ENCODE measurements at places on chromosomes 6 and 20.

DNA sequence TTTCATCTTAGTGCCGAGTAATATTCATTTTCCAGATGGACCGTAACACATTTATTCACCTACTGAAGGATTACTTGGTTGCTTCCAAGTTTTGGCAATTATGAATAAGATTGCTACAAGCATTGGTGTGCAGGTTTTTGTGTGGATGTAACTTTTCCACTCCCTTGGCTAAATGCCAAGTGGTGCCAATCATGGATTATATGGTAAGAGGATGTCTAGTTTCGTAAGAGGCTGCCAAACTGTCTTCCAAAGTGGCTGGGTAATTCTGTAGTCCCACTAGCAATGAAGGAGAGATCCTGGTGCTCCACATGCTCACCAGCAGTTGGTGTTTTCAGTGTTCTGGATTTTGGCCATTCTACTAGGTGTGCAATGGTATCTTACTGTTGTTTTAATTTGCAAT lies 117.1 kb downstream of the IRF4 start:
- no peak for DNase-seq

DNA sequence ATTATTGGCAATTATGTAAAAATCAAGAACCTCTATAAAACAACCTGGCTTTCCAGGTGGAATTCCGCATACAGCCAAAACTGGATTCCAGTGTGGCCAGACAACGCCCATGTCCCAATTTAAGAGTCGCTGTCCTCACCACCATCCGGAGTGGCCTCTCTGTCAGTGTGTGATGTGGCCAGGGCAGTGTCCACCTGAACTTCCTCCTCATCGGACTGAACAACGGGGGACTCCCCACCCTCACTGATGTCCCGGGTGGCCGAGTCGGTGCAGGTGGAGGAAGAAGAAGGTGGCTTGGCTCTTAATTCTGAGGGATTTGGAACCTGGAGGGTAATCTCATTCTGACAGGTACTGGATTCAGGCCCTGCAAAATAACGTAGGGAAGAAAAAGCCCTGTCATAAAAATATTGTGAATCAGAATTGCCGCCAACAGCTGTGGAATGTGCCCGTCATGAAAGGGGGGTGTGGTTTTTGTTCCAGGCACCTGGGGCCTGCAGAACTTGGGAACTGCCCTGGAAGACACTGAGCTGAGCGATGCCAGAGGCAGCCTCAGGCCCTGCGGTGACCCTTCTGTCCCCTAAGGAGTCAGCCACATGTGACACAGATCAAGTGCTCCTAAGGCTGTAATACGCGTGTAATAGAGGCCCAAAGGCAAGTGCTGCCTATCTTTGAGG lies 139.8 kb downstream of the DTNBP1 start:
- DNase-seq = no peak

DNA sequence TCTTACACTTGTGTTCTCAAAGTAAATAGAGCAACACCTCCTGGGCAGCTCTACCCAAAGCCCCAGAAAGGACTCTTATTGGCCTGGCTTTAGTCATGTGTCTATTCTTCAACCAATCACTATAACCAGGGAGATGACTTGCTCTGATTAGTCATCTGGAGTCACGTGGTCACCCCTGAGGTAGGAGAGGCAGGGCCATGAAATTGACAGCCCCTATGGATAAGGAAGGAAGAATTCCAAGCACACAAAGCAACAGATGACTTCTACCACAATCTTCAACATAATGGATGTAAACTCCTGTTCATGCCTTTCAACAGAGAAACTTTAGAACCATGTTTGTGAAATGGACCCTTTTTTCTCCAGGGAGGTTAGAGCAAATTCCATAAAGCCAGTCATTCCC lies 24.6 kb upstream of the EYA2 start:
- DNase-seq = no peak

DNA sequence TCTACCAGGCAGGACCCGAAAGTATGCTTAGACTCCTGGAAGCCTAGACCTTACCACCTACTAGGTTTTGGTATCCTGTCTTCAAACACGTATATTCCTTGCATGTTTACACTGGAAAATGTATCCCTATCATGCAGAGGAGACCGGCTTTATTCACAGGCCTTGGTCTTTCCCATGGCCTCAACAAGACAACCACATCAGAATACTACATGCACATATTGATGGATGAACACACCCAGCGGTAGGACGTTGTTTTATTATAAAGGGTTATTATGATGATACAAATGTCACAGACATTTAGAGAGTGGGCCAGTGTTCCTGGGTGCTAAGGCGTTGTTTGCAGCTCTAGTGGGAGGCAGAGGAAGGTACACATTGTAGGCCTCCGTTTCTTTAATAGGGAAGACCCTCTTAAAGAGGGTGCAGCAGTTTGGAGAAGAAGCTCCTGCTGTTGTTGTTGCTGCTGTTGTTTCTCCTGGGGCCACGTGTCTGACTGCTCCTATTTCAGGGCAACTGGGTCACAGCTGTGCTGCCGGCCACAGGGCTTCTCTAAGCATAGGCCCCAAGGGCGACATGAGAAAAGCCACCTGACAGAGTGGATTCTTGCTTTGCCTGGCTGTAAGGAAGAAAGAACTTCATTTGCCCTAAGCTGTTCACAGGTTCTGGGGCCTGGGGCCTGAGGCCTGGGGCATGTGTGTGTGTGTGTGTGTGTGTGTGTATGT lies 98.3 kb upstream of the SASH1 start:
- no peak for DNase-seq

DNA sequence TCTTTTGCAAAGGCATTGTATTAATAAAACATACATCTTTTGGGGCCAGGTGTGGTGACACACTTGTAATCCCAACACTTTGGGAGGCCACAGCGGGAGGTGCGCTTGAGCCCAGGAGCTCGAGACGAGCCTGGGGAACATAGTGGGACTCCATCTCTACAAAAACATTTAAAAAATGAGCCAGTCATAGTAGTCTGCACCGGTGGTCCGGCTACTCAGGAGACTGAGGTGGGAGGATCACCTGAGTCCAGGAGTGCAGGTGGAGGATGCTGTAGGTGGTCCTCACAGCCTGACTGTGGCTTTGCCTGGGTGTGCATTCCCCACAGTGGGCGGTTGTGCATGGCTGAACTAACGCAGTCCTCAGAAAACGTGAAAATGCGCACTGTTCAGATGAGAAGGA lies 162.5 kb downstream of the DLL1 start:
- DNase-seq = no peak

DNA sequence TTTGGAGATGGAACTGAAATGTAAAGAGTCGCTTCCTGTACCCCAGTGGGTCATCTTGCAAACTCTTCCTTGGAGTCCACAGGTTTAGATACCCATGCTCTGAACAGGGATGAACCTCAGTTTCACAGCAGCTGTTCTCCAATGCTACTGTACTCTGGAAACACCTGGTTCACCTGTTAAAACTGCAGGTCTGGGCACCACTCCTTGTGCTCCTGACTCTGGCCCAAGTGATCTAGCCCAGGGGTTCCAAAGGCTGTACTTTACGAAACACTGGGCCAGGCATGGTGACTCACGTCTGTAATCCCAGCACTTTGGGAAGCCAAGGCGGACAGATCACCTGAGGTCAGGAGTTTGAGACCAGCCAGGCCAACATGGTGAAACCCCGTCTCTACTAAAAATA lies 102.1 kb downstream of the ATP9A start:
- no peak for DNase-seq

DNA sequence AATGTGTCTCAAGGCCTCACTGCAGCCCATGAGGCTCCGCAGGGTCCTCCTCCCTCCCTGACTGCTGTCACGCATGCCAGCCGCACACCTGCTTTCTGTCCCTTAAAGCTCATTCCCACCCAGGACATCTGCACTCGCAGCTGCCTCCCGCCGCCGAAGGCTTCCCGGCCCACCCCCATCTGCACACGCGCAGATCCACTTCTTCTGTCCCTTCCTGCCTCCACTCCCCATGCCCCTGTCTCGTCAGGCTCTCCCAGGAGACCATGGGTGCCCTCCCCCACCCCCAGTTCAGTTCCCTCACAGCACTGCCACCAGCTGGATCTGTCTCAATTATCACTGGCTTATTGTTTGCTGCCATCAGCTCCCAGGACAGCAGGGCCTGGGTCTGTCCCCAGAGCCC lies 63.0 kb downstream of the RIPOR3 start:
- DNase-seq = no peak

- DNase-seq = peak; percentile 16
These were observed 1.0 kb downstream of the GMEB2 start for GRCh38 chr20:63625771-63626423.

DNA sequence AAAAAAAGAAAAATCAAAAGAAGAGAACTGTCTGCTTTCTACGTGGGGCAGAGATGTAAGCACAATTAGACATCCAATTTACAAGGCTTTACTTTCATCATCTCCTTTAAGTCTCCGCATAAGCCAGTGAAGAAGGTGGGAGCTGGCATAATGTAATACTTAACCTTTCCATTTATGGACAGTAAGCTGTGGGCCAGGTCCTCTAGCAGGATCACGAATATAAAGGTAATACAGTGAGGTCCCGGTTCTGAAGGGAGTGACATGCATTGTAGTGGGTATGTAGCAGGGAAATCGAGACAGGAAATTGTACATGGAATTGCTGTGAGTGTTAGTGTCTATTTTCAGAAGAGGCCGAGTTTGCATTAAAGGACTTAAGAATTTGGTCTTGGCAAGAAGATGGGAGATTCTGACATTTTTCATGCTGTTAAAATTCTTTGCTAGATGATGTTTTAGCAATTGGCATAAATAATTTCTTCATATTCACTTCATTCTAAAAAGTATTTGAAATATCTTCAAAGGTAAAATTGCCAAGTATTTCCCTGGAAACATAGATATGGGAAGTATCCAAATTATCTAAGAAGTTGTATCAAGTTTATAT lies 20.4 kb upstream of the POPDC3 start:
- DNase-seq = no peak

DNA sequence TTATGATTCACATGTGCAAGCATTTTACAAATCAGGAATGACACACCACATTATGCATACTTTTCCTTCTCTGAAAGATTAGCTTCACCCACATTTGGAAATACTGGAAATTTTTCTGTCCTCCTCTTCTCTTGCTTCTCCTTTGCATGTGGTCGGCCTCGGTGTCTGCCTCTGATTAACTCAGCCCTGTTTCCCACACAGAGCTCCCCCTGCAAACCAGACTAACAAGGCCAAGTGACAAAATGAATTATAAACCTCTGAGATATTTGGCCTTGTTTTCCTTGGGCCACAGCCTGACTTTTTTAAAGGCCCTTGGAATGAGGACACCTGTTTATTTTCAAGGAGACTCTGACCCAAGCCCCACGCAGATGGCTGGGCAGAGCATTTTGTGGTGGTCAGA lies 9.0 kb upstream of the CCN6 start:
- DNase-seq = no peak

DNA sequence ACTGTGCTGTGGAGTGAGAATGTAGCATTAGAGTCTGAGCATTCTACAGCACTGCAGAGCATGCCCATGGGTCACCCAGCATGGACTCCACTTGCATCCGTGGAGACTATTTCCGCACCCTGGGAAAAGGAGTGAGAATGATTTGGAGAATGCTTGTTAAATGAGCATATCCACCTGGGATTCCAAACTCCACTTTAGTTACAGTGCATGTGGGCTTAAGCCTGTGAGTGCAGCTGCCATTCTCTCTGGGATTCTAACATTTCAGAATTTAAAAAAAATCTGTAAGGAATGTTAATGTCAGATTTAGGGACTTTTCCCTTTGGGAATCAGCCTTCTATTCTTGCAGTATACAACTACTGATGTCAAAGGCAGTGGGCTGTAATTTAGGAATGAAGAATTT lies 33.4 kb downstream of the KIF25 start:
- no peak for DNase-seq

GRCh38 chr6:25411316-25411950 lies 132.3 kb downstream of the CARMIL1 start:
- DNase-seq = no peak

DNA sequence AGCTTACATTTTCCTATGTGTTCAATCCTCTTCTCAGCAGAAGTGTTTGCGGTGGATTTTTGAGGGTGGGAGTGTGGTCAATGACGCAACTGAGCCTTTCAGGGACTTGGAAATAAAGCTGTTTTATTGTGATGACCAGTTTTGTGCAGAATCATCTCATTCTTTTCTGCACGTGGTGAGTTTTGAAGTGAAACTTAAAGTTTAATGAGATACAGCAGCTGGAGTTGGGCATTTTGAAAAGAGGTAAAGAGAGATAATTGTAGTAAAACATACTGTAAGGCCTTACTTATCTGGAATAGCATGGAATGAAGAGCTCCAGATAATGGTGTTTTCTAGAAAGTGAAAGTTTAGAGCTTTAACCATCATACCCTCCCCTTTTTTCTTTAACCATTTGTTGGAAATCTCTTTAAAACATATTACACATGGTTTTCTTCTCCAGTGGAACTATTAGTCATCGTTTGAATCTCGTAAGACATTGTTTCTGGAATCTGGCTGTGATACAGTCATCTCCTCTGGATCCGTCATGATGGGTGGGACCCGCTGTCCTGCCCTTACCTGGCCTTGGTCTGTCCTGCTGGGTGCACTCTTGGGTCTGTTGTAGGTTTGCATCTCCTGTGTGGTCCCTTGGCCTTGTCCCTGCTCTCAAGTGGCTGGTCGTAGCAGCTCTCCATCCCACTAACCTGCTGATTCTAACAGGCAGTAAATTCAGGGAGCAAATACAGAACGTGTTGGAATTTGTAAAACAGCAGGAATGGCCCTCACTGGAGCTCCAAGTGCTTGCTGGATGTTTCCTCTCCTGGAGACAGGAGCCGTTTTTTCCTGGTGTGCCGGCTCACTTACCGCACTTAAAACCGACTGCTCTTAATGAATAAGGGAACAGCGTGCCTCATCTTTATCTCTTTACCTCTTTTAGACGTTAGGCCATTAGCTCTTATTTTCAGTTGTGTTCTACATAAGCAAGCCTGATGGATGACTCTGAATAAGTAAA lies 29.8 kb downstream of the UST start:
- DNase-seq = no peak

DNA sequence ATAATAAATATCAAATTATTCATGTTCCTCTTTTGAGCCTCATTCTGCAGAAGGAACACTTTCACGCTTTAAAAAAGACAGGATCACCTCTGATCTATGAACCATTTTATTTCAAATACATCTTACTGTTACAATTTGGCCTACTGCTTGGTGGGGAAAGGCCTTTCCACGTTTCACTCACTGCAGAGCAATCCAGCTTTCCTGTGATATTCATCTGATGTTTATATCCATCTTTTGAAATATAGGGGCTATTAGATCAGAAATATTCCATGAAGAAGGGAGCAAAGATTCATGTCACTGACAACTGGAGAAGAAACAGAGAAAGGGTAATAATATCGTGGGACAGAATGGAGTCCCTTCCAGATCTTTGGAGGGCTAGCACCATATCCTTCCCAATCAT lies 262.9 kb downstream of the ADGB start:
- DNase-seq = no peak

DNA sequence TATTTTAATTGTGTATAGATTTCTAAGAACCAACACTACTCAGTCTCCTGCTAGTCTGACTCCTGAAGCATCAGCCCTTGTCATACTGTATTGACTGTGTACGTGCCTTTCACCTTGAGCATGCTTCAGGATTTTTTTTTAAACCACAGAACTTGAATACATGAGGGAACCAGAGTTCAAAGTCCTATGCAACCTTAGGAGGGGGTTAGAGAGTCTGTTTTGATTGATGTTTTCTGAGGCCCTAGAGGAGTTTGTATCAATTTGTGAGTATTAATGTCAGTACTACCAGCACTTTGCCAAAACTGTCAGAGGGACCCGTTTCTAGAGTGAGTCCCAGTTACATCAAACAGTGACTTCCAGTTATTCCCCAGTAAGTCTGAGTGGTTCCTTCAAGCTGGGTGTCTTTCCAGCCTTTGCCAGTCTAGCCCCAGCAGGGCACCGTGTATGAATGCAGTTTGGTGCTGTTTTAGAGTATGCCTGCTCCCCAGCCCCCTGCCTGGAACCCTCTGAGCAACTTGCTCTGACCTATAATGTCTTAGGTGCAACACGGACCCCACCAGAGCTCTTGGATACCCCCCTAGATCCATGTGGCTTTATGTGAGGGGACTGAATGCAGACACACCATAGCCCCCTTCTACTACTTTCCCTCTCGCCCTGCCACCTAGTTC lies 8.5 kb downstream of the TP53INP2 start:
- no peak for DNase-seq
